ENCODE measurements at places on chromosomes 7 and 10.

DNA sequence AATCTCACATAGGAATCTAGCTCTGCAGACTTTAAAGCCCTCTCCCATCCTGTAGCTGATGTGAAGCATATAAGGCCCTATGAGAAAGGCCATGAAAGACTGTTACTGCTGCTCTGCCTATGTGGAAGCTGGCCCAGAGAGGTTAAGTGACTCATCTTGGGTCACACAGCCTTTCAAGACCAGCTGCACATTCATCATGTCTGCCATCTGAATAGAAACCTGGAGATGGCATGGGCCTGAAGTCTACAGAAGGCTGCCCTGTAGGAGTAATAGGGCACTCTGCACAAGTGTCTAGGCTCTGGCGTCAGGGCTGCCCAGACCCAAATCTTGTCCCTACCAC, 59.4 kb upstream of the COL13A1 start:
- DNase-seq, result no peak

DNA sequence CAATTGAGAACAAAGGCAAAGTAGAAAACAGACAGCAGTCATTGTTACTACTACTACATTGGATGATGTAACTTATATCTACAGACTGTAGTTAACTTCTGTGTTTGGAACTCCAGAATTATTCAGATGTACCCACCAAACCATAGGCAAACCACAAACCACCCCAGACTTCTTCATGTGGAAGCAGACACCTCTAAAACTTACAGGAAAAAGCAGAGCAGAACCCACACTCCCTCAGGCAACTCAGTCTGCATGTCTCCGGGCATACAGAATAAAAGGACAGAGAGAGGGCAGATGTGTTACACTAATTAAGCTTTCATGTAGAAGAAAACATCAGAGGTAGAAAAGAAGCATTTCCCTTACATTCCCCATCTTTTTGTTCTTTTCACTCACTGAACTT, 9.0 kb downstream of the LSM5 start:
- DNase-seq, result no peak

DNA sequence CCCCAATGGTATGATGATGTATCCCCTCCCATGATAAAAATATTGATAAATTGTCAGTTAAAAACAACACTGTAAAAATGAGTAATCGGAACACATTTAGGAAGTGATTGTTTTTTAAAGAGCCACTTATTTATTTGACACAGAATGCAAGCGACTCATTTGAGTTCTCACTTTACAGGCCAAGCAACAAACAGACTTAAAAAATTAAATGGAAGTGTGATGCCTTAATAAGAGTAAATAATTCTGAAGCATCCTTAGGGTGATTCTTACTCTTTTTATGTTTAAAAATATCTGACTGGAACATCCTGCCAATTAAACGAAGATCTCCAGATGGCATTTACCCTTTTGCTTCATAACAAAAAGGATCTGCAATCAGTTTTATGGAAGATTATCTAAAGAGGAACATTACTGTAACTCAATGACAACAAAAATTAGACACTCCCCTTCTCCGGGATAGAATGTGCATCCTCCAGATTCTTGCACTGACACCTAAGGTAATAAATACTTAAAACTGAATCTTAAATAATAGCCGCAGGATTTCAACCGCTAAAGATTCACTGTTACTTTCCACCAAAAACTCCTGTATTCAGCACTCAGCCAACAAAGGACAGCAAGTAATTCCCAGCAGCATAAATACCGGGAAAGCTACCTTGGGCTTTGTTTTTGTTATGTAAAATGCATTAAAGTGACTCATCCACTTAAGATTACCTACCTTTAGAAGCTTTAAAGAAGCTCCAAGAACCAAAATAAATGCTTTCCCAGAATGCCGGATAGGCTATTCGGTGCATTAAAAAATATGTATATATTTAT, 1.7 kb downstream of the CACNA2D1 start:
- no peak for DNase-seq

- DNase-seq, result no peak
Observed at GRCh38 chr10:124340033-124340760, 78.5 kb downstream of the OAT start.

GRCh38 chr10:77836299-77836820, 90.2 kb downstream of the DLG5 start:
- DNase-seq, result peak; percentile 37

Data from stimulated activated CD4-positive, alpha-beta T cell treated with anti-CD3 and anti-CD28 coated beads, TNF-alpha, amount 100 ng/mL, for 4 hours (primary cell).